T1000 (cell line): ENCODE measurements at places on chromosomes 7 and 10.
A peak's percentile ranks its signal among the peaks of the same experiment; 100 is the strongest.

DNA sequence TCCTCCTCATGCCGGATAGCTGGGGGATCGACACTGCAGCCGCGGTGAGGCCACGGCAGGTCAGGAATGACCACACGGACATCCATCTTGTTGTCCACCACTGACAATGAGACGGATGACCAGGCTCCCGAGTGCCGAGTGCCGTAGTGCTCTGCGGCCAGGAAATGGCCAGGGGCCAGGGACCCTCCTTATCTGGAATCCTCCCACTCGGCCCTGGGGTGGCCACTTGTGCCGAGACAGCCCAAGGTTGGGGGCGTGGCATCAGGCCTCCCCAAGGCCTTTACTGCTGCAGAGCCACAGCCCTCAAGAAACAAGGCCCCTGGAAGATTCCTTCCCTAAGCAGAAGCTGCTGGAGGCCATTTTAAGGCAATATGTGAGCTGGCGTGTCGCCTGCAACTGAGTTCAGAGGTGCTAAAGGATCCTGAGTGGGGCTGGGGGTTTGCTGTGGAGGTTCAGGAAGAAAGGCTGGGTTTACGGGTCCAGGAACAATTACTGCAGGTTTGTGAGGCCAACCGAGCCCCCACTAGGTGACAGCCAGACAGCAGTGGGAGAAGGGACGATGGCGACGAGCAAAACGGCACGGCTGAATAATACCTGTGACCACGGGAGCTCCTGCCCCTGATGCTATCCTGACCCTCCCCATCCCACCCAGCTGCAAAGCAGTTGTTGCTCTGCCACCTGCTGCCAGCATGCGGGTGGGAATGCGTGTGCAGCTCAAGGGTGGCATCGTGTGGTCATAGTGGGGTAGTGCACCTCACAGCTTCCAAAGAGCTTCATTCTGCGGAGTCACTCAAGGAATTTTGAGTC, 31.6 kb upstream of the LEP start:
- peak; percentile 39 for DNase-seq

- no peak for DNase-seq
Observed at GRCh38 chr10:35412003-35412723, 75.9 kb downstream of the CCNY start.

DNA sequence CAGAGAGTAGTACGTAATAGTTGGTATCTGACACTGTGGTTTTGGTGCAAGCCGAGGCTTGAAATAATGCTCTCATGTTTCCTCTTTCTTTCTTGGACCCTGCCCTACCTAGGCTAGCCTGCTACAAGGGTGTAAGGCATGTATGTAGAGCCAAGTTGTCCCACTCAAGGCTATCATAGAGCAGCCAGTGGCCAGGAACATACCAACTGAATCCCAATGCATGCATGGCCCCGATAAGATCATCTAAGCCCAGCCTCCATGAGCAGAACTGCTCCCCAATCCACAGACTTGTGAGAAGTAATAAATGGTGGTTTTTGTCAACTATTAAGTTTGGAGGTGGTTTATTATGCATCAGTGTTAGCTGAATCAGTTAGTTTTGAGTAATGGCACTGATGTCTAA, 250.2 kb downstream of the SH2D4B start:
- DNase-seq = no peak

DNA sequence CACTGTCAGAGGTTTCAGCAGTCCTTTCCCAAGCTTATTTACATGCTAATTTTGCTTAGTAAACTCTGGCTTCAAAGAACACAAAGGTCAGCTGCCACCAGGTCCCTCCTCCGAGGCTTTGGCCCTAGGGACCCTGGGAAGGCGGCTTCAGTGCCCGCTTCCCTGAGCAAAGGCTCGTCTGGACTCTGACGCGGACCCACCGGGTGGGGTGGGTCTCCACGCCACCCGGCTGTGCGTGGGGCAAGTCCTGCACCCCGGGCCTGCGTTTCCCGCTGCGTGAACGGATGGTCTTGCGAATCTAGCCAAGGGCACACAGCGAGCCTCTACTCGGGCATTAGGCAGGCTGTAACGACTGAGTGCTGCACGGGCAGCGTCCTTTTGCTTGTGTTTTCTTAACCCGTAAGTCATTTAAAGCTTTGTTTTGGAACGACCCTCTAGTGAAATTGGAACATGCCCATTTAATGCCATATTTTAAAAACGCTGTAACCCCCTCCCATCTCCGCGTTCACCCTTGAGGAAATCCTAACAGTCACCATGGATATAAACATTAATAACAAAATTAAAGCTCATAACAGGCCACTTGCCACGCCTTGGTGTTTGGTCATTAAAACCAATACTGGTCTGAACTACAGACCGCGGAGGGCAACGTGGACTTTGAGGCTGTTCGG, 828 bp downstream of the BNIP3 start:
- no peak for DNase-seq

DNA sequence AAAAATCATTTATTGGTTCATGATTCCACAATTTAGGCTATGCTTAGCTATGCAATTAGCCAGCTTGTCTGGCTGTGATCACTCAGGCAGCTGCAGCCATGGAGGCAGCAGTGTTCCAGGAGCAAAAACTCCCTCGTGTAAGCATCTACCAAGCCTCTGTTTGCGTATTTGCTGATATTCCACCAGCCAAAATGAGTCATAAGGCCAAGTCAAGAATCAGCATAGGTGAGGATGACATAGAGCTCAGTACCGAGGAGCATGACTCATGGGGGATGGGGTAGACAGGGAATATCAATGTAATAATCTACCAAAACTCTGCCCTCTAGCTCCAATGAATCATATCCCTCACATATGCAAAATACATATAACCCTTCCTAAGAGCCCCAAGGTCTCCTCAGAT, 63.3 kb downstream of the IMMP2L start:
- peak; percentile 33 for DNase-seq

GRCh38 chr7:1804310-1804709, 134.2 kb downstream of the ELFN1 start:
- DNase-seq = no peak

DNA sequence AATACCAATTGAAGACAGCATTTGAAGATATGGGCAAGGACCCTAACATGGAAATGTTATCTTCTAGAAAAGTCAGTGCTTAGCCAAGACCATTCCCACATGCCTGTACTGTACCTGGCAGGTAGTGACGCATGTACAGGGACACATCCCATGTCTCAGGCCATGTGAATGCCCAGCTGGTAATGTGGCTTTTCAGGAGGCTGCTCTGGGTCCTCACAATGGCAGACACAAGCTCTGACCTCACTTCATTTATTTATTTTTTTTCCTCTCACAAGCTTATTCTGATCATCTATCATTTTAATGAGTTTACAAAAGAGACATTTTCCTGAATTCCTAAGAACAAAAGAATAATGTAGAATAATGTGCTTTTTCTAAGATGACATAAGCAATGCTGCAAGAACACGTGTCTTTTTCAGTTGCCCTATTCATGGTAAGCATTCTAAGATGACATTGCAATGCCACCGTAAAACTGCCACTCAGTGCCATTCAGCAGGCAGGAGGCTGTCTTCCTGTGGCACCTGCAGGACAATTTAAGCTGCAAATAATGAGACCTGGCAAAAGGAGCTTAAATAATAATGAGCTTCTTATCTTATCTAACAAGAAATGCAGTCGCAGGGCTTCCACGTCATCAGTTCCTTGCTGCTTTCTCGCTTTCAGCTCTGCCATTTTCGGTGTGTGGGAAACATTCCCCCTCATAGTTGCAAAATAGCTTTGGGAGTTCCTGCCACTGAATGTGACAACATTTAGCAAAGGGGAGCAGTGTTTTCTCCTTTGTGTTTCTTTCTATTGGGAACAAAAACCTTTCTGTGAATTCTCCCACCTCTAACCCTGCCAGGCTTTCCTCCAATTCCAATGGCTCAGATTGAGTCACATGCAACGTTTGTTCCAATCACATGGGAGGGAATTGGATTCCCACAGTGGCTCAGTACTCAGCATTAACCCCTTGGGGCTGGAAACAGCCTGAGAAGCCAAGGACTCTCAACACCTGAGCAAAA, 113.0 kb downstream of the SEC23IP start:
- DNase-seq = no peak

GRCh38 chr10:113444766-113445365, 108.0 kb upstream of the HABP2 start:
- no peak for DNase-seq

GRCh38 chr10:34384372-34384771, 430.7 kb downstream of the PARD3 start:
- DNase-seq = no peak

- DNase-seq = peak; percentile 37
Observed at GRCh38 chr10:31745612-31746376, 182.8 kb downstream of the ARHGAP12 start.

DNA sequence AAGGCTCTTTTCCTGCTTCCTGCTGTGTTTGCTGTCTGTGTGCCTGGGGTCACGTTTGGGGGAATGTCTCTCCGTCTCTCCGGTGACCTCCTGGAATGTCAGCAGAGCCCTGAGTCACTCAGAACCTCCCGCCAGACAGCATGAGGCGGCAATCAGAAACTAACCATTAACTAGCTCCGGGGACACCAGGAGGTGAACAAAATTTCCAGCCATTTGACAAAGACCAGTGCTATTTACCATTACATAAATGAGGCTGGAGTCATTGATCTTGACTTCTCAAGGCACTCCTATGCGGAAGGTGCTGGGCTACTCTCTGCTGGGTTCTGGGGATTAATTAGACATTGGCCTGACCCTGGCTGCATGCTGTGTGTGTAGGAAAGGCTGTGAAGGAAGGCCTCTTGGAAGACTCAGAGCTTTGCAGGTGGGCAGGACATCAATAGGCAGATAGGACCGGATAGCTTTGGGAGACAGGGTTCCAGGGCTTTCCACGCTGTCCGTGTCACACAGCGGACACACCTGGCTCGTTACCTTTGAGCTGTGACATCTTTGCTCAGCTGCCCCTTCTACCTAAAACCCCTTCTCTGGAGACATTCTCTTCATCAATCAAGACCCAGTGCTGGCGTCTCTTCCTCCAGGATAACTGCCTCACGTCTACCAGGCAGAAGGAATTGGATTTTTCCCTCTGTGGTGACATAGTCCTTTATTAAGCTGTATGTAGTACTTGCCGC, 77.0 kb downstream of the PFKFB3 start:
- DNase-seq = no peak

- no peak for DNase-seq
Observed at GRCh38 chr7:31110331-31111108, 58.4 kb downstream of the ADCYAP1R1 start.

GRCh38 chr7:116363637-116364432, 135.7 kb upstream of the CAV2 start:
- DNase-seq = no peak

DNA sequence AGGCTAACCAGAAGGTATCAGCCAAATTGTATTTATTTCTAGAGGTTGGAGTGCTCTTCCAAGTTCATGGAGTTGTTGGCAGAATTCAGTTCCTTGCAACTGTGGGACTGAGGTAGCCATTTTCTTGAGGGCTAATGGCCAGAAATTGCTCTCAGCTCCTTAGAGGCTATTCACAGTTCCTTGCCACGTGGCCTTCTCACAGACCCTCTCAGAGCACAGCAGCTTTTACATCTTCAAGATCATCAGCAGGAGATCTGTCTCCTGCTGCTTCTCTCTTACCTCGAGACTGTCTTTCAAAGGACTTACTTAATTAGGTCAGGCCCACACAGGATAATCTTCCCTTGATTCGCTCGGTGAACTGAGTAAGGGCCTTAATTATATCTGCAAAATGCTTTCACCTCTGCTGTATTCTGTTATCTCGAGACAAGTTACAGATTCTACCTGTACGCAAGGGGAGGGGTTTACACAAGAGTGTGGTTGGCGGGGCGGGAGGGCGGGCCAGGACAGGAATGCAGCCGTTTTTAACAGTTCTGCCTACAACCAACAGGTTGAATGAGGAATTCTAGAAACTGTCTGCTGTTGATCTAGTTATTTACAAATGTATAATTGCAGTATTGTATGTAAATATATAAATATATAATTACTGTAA, 15.0 kb downstream of the MIOS start:
- no peak for DNase-seq

DNA sequence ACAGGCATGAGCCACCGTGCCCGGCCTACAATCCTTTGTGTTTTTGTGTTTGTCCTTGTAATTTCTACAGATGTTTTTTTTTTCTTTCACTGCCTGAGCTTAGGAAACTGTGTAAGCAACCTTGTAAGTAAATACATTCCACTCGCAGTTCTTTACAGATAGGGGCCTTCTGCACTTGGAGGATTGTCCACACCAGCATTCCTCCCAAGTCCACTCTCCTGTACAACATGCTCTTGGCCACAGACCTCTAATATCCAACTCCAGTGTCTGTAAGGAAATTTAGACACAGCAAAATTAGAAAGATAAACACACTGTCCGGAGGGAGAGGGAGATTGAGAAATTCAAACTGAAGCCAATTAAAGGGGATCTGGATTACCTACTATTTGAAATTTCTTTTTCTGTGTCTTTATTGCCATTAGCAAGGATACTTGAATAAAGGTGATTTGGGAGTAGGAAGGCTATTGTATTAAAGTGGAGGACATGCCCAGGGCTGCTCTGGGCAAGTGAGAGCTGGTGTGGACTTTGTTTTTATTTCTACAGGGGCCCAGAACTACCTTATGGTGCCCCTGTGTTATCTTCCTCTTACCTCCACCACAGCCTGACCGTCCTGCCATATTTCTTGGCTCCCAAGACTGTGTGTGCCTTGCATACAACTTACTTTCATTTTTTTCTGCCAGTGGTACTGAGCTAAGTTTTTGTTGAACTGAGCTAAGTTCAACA, 9.7 kb downstream of the MXI1 start:
- DNase-seq = no peak

DNA sequence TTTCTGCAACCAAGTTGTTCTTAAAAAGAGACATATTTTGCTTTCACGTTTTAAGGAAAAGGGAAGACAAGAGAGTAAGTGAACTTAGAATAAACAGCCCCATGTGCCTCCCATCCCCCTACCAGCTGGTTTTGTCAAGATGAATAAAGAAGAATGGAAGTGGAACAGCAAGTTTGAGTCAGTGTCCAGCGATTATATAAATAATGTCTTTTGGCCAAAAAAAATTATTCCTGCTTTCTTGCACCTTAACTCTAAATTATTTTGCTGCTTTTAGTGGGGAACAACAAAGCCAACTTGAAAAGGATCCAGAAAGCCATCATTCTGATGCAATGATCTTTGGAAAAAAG, 82.4 kb upstream of the TRIL start:
- no peak for DNase-seq

- no peak for DNase-seq
Observed at GRCh38 chr10:5666008-5666840, at the start of gene ASB13. TSS of gene ASB13 (minus strand) at chr10:5666595. CDS start at chr10:5666551, 44 bp downstream.

- no peak for DNase-seq
Observed at GRCh38 chr10:60967854-60968484, 24.0 kb upstream of the RHOBTB1 start.

GRCh38 chr10:86671419-86671818, 3.1 kb downstream of the LDB3 start:
- DNase-seq = no peak

GRCh38 chr10:44828508-44829142, 82.5 kb upstream of the TMEM72 start:
- no peak for DNase-seq
